ENCODE measurements at places on chromosomes 4 and X. TPM values are rescaled to one million over a fixed set of nuclear protein-coding genes. Genes with fewer than 3 reads are reported as not detected.

Gene BEX3
- total RNA-seq: 200 TPM

Gene TCEAL6
- total RNA-seq: not detected

Gene MAGEA10
- not detected for total RNA-seq

Gene SHROOM3
- total RNA-seq: 15.1 TPM

Gene RAB9B
- total RNA-seq: 0.23 TPM

Gene AMBN
- total RNA-seq: not detected

Gene MTNR1A
- total RNA-seq: not detected

Gene VCX3B
- total RNA-seq: not detected

Gene CFAP299
- total RNA-seq: not detected

Gene KCND1
- 0.47 TPM for total RNA-seq

Gene FBXO8
- 23.0 TPM for total RNA-seq

Gene P2RY8
- total RNA-seq: not detected

Gene RPS6KA6
- total RNA-seq: 0.23 TPM

Data from hair follicular keratinocyte (primary cell).